ENCODE measurements at places on chromosomes 2 and 18. TPM values are rescaled to one million over a fixed set of nuclear protein-coding genes. Genes with fewer than 3 reads are reported as not detected.
A peak's percentile ranks its signal among the peaks of the same experiment; 100 is the strongest.

- H3K4me3 ChIP-seq = no peak overlapping the region
- H3K27me3 ChIP-seq = peaks cover 2% of the 10 kb centered on the region
- H3K36me3 ChIP-seq = no peaks in the 10 kb centered on the region
These were observed 70.6 kb downstream of the MARCO start for GRCh38 chr2:119012345-119013301.

Gene FNDC4
- 2.5 TPM for total RNA-seq

DNA sequence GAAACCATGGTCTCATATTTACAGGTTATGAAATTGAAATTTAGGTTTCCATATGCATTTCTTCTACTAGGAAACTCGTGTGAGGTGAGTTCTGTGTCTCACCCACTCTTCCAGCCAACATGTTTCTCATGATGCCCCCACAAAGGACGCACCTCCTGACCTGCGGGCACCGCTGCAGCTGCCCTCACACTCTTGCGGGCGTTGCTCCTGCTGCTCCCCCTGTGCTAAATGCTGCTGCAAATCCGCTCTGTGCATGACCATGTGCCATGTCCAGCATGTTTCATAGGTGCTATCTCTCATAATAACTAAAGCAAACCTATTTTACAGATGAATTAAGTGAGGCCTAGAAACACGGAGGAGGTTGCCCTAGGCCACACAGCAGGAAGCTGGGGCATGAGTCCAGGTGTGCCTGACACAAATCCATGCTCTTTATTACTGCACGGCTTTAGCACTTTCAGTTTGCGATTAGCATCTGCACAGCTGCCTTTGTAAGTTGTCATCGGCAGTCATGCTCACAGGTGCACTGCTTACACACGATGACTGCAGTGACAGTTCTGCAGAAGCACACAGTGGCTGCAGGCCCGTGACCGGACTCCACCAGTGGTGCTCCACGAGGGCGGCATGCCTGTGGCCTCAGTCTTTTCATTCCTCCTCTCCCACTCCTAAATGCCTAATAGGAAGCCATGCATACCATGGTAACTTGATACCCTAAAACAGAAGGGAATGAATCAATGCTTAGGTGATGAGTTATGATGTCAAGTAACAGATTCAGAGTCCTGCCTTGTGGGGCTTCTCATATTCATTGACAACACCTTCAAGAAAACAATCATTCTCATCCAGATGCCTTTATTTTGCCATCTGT lies 14.9 kb upstream of the GALR1 start:
- H3K4me3 ChIP-seq = no peak overlapping the region
- no peak overlapping the region for H3K27ac ChIP-seq
- no peaks in the 10 kb centered on the region for H3K27me3 ChIP-seq
- H3K4me1 ChIP-seq = no peaks in the 10 kb centered on the region

- 0 out of 2 replicates have a peak, but pooled peaks cover 3% of the 10 kb centered on the region for H3K27me3 ChIP-seq
- no peak overlapping the region for H3K4me3 ChIP-seq
- no peaks in the 10 kb centered on the region for H3K4me1 ChIP-seq
These were observed 5.2 kb downstream of the ZNF385B start for GRCh38 chr2:179856205-179856604.

GRCh38 chr2:189115126-189115525 lies 64.4 kb downstream of the COL5A2 start:
- H3K27me3 ChIP-seq = no peaks in the 10 kb centered on the region
- no peak for DNase-seq
- H3K36me3 ChIP-seq = no peaks in the 10 kb centered on the region

Gene MERTK
- 39.2 TPM for total RNA-seq

Gene GNLY
- total RNA-seq = not detected

DNA sequence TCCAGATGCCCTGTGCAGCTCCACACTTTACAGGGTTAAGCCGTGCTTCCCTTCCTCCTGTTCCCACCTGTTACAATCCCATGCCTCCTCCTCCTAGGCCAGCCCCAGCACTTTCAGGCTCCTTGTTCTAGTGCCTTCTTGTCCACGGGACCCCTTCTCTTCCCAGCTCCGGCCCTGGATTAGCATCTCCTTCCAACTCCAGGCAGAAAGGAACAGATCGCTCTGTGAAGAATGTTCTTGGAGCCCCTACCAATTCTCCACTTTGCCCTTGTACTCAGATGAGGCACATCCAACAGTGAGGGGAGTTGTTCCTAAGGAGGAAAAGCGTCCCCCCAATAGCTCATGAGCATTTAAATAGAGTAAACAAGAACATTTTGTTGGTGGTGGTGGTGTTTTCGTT lies 72.7 kb downstream of the CABLES1 start:
- no peak for DNase-seq
- no peak overlapping the region for H3K4me3 ChIP-seq
- H3K4me1 ChIP-seq = no peaks in the 10 kb centered on the region

DNA sequence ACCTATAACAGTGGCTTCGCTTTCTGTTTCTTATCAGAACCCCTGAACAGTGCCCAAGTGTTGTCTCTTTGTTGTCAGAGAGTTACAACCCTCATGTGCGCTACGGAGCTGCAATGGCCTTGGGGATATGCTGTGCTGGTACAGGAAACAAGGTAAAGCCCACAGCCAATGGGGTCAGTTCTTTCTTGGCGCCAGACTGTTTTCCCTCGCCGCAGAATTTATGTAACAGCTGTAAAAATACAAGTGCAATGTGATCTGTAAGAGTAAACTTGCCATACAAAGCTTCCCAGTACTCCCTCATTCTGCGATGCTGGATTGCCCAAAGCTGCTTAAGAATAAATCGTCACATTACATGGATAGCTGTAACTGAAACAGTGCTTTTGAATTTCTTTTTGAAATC lies 13.9 kb upstream of the HTR2B start:
- H3K27ac ChIP-seq = no peak overlapping the region
- H3K4me1 ChIP-seq = no peaks in the 10 kb centered on the region
- no peaks in the 10 kb centered on the region for H3K36me3 ChIP-seq
- DNase-seq = no peak
- H3K4me3 ChIP-seq = no peak overlapping the region

Gene TOGARAM2
- 0.61 TPM for total RNA-seq

DNA sequence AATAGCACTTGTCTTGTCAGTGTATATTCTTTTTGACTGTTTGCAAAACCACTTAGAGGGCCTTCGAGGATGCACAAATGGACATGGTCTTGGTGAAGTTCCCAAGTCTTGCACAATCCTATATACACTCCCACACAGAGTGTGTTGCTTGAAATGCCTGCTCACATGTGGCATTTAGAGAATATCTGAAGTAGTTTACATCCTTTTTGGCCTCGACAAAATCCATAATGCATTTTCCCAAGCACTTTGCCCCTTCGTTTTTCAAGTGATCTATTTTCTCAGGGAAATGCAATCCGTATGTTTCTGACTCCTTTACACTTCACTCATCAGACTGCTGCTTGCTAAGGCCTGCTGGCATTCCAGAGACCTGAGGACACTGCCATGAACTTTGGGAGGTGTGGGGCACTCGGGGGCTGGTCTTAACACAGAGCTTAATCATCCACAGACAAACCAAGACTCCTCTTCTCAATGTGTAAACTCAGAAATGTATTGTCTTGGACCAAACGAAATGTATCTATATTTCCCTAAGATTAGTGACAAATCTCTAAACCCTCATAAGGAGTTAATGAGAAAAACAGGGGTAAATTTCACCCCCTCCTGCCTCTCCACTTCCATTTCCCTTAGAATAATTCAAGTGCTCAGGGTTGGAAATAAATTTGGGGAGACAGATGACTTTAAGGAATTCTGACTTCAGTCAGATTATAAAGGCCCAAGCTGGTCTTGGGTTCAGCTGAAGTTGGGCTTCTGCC lies 219.3 kb upstream of the APCDD1 start:
- no peaks in the 10 kb centered on the region for H3K4me1 ChIP-seq
- H3K36me3 ChIP-seq = no peaks in the 10 kb centered on the region
- no peak overlapping the region for H3K4me3 ChIP-seq

DNA sequence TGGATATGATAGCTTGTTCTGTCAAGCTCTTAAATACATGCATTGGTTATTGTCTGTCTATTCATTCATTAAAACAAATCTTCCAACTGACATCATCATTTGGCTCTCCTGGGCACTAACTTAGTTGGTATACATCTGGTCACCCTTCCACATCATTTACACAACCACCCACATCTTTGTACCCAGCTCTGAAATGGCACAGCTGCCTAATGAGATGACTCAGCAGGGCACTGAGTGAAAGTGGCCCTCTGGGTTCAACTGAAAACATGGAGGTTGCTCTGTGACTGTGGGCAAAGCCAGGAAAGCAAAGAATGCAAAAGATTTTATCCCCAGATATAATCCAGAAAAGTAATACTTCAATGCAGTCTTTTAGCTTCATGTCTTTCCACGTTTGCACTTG lies 234.0 kb upstream of the MAP2 start:
- no peaks in the 10 kb centered on the region for H3K4me1 ChIP-seq
- H3K27ac ChIP-seq = no peak overlapping the region
- H3K4me3 ChIP-seq = no peak overlapping the region
- H3K36me3 ChIP-seq = no peaks in the 10 kb centered on the region

DNA sequence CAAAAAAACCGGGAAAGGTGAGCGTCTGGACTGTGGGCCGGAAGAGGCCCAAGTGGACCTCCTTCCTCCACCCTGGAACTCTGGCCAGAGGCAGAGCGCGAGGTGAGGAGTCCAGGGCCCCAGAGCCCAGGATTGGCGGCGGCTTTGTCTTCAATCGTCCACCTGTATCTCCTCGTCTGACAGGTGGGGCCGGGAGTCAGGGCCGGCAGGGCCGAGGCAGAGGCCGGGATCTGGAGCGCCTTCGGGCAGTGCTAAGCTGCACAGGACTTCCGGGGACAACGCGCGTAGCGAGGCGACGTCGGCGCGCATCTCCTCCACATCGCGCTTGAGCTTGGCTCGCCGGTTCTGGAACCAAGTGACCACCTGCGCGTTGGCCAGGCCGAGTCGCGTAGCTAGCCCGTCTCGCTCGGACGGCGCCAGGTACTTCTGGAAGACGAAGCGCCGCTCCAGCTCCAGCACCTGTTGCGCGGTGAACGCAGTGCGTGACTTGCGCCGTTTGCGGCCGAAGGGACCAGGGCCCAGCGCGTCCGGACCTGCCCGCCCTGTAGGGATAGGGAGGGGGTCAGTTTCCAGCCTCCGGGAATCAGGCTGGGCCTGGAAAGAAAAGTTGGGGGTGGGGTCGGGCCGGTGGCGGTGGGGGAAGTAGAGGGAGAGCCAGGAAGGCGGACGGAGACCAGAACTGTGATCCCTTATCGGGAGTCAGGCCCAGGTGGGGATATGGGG lies 1.5 kb downstream of the LBX2 start:
- peaks cover 1% of the 10 kb centered on the region for H3K36me3 ChIP-seq
- H3K4me3 ChIP-seq = peak overlapping the region; percentile 65
- peak overlapping the region; percentile 46 for H3K27ac ChIP-seq
- no peaks in the 10 kb centered on the region for H3K27me3 ChIP-seq
- DNase-seq = peak; percentile 46

GRCh38 chr2:42369532-42370229 lies 8.7 kb upstream of the COX7A2L start:
- no peak for DNase-seq
- peaks cover 18% of the 10 kb centered on the region for H3K4me1 ChIP-seq
- no peaks in the 10 kb centered on the region for H3K27me3 ChIP-seq

GRCh38 chr2:61536180-61536571 lies 2.0 kb downstream of the XPO1 start:
- H3K36me3 ChIP-seq = no peaks in the 10 kb centered on the region
- H3K27ac ChIP-seq = peak overlapping the region; percentile 94
- peak overlapping the region; percentile 99 for H3K4me3 ChIP-seq
- H3K27me3 ChIP-seq = no peaks in the 10 kb centered on the region

Gene SERPINB13
- total RNA-seq = not detected

DNA sequence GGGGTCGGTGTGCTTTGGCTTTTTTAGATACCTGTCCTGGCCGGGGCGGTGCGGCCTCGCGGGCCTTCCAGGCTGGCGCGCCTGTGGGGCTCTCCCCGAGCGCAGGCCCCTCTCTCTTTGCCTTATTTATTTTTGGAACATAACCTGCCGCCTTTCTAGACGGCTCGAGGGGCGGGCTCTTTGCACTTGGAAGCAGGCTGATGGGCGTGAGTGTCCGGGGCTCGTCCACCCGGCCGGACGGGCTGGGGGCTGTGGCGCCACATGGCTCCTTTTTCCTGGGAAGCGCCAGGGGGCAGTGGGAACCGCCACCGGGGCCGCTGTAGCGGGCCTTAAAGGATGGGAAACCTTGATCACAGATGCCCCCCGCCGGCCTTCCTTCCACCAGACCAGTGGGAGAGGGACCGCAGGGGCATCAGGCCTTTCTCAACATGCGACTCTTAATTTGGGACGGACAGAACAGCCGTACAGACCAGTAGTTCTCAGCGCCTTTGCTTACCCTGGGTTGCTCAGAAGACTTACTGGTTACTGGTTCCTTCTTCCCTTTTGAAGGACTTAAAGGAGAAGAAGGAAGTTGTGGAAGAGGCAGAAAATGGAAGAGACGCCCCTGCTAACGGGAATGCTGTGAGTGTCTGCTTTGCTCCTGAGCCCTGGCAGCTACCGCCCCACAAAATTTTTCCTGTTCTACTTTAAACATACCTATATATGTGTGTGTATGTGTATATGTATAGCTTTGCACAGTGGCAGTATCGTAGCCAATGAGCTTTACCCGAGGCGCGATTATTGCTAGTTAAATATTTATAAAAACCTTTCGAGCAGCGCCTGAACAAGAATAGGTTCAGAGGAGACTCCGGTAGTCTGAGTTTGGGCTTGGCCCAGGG lies 2.7 kb downstream of the PTMA start:
- peaks cover 3% of the 10 kb centered on the region for H3K36me3 ChIP-seq
- no peaks in the 10 kb centered on the region for H3K27me3 ChIP-seq
- peak overlapping the region; percentile 79 for H3K27ac ChIP-seq
- peaks cover 11% of the 10 kb centered on the region for H3K4me1 ChIP-seq
- peak overlapping the region; percentile 89 for H3K4me3 ChIP-seq

DNA sequence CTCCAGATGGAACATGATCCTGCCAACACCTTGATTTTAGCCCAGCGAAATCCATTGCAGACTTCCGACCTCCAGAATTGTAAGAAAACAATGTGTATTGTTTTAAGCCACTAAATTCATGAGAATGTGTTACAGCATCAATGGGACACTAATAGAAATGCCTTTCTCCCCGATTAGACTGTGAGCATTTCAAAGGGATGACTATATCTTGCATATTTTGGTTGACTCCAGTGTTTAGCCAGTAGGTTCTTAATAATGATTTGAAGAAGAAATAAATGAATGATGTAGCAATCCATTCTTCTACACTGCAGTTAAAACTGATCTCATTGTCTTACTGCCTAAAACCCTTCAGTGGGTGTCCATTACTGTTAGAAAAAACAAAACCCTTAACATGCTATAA lies 67.4 kb upstream of the ACVR1C start:
- no peaks in the 10 kb centered on the region for H3K27me3 ChIP-seq
- no peak for DNase-seq
- H3K4me3 ChIP-seq = no peak overlapping the region
- H3K27ac ChIP-seq = no peak overlapping the region

- H3K27me3 ChIP-seq = no peaks in the 10 kb centered on the region
- no peak overlapping the region for H3K4me3 ChIP-seq
- H3K4me1 ChIP-seq = no peaks in the 10 kb centered on the region
- no peak for DNase-seq
- no peaks in the 10 kb centered on the region for H3K36me3 ChIP-seq
These were observed 5.3 kb downstream of the BCL2 start for GRCh38 chr18:63314062-63314790.

Gene ZSWIM2
- total RNA-seq = not detected

Measured in Caco-2 (cell line).